Omental fat pad (tissue), 4 donors: ENCODE measurements at places on chromosomes 3 and 15. TPM values are rescaled to one million over a fixed set of nuclear protein-coding genes. Genes with fewer than 3 reads are reported as not detected.

Gene RPL14
- 390 TPM for total RNA-seq

Gene MDFIC2
- not detected for total RNA-seq

Gene ARPP21
- total RNA-seq, result not detected

Gene IL17RB
- total RNA-seq, result not detected

Gene CSPG5
- total RNA-seq, result 1.1 TPM

Gene TNFSF10
- total RNA-seq, result 220 TPM

Gene CPLX3
- total RNA-seq, result not detected

Gene TRANK1
- total RNA-seq, result 9.4 TPM

Gene CXCR6
- 2.5 TPM for total RNA-seq

Gene ECT2
- 8.7 TPM for total RNA-seq

GRCh38 chr3:46545818-46546630, 20.1 kb downstream of the LRRC2 start:
- no peak for DNase-seq

DNA sequence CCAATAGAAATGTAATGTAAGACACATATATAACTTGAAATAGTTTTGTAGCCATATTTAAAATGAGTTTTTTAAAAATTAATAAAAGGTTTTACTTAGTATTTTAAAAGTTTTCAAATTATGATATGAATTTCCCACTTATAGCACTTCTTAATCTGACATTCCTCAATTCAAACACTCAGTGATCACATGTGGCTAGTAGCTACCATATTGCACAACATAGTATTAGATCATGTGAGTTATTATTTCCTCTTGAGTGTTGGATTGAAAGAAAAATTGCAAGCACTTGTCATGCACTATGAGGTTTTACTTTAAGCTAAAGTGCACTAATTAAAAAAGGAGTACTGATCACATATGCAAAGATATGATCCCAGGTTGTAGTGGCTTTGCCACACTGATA, 453.4 kb upstream of the ROBO2 start:
- no peak for DNase-seq

- DNase-seq, result no peak
Measured at GRCh38 chr3:15572138-15572537, 29.2 kb downstream of the HACL1 start.

DNA sequence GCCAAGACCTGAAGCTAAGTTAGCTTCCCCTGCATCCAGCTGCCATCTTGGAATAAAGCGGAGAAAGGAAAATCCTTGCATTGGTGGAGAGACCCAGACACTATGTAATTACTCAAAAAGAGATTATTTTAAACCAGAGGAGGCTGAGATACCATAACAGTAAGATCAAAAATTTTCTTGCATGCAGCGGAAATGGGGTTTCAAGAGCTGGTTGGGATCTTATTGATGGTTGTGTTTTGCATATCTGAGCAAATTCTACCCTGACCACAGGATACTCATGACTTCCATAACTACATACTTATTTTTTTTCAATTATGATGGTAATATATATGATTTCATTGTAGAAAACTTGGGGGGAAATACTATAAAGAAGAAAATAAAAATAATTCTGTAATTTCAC, 17.5 kb downstream of the TMEM158 start:
- DNase-seq, result no peak

DNA sequence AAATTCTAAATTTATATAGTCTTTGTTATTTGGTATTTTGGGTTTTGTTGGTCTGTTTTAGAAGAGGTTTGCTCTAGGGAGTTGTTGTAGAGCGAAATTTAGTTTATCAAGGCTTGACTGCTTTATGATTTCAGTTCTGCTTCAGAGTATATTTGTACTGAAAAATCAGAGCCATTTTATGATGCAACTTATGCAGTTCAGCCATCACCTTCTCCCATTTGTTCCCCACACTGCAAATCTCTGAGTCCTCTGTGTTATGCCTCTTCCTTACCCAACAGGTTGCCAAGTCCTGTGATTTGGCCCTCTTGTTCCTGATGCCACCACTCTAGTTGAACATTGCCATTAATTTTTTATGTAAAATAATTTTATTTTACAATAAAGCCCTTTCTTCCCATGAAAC, 140.4 kb downstream of the ZNF609 start:
- DNase-seq, result no peak

DNA sequence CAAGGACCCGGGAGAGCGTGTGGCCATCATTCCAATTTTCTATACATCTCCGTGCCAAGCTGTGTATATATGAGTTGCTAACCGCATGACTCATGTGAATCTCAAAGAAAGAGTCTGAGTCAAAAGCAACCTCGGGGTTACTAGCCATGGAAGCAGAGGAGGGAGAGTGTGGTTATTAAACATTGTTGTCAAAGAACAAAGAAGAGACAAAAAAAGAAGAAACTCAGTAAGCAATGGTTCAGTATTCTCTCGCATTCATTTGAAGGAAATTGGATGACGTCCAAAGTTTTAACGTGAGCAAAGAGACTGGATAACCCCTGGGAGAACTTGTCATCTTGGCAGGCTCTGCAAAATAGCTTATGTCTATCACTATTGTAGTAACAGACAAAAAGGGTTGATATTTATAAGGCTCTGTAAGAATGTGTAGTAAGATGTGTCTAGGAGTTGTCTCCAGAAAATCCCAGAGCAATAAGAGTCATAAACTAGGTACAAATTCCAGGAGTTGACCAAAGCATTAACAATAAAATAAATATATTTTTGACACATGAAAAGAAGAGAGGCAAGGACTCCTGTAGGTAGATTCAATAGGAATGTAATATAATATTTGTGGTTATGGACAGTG, 52.8 kb upstream of the GRM7 start:
- no peak for DNase-seq

DNA sequence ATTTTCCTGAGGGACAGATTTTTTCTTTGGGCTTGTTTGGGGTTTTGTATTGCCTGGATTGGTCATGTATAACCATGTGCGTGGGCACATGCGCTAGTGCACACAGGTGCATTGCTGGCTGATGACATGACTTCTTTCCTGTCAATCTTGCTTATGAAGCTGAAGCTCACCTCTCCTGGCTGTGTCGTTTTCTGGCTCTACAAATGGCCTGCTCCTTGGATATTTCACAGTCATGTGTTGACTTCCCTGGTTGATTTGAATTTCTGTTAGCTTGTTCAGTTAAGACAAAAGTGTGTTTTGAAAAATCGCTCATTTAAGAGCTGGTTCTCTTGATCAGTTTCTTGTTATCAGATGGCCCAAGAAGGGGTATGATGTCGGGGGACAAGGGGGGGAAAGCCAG, 11.5 kb downstream of the PTPRG start:
- DNase-seq, result no peak

- DNase-seq, result no peak
Measured at GRCh38 chr15:35098737-35099136, 13.6 kb upstream of the NANOGP8 start.

DNA sequence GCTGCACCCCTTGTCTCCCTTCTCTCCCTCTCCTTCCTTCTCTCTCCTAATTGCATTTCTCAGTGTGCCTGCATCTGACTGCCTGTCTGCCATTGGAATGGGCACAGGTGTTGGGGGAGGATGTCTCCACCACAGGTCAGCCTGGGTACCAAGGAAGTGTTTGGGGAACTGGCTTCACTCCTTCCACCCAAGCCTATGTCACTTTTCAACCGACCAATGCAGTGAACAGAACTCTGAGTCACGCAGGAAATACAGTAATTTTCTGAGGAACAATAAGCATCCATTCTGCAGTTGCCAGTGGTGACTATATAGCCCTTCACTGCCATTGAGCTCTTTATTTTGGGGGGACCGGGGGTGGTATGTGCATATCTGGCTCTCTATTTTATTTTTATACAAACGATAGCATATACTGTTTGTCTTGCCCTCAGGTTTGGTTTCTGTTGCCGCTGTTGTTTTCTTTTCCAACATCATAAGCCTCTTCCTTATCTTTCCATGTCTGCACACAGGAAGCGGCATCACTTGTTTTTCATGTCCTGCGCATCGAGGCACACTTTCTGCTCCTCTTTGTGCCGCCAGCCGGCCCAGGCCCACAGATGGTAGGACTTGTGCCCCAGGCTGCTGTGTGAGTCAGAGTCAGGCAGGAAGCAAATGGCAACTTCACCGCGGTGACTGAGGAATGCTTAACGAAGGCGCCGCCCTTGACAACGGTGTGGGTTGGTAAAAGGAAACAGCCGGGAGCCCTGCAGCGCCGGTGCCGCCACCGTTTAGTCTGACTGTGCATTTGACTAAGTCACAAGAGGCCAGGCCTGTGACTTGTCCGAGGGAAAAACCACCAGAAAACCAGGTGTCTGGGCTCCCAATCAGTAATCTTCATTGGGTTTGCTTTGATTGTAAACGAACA, 21.1 kb upstream of the CDCP1 start:
- peak; percentile 82 for DNase-seq

- no peak for DNase-seq
Measured at GRCh38 chr3:161069511-161070251, 35.5 kb downstream of the B3GALNT1 start.

- no peak for DNase-seq
Measured at GRCh38 chr3:5035692-5036391, 56.6 kb downstream of the BHLHE40 start.

DNA sequence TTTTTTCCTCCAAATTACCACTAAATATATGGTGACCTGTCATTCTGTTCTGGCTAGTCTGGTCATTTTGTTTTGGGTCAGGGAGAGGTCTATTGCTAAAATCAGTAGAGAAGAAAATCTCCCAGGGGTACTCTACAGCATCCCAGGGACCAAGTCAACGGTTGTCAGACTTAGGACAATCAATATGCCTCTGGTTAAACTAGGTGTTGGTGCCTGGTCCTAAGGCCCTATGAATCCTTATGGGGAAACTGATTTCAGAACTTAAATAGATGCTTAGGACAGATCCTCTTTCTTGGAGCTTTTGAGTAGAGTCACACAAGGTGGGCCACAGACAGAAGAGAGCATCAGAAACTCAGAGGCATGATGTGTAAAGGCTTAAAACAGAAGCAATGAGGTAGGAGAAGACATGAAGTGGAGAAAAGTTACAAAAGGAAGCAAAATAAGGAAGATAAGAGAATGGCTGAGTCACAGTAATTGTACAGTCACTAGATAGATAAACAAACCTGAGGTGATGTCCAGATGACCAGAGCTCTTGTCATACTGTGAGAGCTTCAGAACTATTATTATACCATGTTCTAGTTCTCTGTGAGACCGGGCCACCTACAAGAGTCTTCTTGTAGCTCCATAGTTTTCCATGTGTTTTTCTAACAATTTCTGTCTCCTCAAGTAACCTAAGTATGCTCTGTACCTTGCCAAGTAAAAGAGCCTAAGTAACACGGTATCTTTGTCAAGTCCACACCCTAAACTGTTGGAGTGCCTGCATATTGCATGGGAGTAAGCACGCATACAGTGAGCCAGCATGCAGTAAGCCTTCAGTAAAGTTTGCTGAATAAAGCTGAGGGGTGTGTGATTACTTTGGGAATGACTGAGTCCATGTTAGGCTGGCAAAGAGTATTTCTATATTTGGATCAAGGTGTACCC, 44.6 kb upstream of the LEKR1 start:
- DNase-seq, result no peak

DNA sequence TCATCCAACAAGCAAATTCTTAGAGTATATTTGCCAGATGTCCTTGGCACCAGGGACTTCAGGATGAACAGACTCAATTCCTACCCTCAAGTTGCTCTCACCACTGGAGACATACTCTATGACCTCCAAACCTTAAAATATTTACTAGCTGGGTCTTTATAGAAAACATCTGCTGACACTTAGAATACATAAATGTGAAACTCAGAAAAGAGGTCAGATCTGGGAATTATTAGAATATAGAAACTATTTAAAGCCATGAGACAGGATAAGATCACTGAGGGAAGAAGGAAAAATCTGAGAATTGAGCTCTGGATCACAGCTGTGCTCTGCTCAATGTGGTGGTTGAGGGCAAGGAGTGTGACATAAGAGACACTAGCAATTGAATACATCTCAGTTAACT, 695.4 kb upstream of the UBE2E2 start:
- DNase-seq, result no peak

- no peak for DNase-seq
Measured at GRCh38 chr15:33309602-33310276, 1.0 kb upstream of the RYR3 start.

DNA sequence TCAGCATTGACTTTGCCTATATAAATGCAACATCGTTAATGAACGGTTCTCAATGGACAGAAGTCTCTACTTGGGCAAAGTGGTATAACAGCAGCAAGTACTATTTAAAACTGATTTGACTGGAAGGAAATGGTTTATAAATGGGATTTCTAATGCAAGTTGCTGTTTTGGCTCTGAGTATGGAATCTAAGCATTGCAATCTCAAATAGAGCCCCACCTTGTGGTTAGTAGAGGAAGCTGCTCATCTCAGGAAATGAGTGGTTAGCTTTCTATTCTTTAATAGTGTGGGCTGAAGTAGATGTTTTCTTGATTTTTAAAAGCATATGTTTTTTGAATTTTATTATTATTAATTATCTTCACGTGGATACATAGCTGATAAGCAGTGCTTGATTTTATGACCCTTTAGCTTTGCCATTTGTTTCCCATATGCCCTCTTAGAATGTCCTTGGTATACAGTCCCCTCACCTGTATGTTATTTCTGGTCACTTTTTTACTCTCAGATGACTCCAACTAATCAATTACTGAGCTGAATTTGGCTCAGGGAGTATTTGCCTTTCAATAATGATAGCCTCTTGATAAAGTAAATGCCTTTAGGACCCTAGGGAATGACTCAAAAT, 67.1 kb downstream of the OXSM start:
- DNase-seq, result no peak

GRCh38 chr15:64187396-64188191, 24.8 kb upstream of the PPIB start:
- no peak for DNase-seq

DNA sequence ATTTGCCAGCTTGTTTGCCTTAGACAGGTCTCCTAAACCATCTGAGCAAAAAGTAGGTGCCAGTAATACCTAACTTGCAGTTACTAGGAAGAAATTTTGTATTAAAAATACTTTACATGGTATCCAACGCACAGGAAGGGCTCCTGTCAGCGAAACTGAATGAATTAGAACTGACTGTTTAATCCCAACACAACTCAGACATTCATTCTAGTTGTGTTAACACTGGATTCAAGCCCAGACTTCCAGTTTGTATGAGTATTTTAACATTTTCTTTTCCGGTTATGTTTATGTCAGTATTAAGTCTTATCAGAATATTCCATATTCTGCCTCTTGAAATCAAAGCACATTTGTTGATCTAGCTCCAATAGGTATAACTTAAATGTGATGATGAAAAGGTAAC, 82.0 kb upstream of the SOX2 start:
- no peak for DNase-seq
